ENCODE measurements at places on chromosomes 13 and 19.

DNA sequence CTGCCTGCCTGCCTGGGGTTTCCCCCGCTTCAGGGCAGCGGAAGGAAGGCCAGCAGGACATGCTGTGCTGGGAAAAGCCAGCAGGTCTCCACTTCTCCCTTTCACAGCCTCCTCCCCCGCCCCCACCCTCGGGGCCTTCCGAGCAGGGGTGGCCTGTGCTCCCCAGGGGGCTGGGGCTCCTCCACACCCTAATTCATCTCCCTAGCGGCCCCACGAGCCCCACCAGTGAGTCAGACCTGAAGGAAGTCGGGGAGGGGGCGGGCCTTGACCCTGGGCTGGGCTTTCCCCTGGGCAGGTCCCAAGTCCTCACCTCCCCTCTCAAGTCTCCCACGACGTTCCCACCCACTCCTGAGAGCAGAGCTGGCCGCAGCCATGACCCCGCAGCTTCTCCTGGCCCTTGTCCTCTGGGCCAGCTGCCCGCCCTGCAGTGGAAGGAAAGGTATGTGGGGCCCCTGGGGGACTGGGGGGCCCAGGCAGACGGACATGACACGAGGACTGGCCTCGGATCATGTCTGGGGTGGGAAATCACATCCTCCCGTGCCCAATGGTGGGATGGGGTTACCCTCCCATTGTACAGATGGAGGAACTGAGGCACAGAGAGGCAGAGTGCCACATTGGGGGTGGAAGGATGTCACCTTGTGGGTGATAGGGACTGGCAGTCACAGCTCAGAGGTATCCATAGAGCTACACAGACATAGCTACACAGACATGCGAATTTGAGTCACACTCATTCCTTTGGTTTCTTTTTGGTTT, at the start of gene EBI3:
Gene EBI3 (plus strand): TSS at position 345 of the 753 bp plus-strand sequence. CDS start 28 bp downstream, at position 373.
- DNase-seq, result no peak

GRCh38 chr19:20503476-20503875, 62.1 kb downstream of the ZNF737 start:
- no peak for DNase-seq

DNA sequence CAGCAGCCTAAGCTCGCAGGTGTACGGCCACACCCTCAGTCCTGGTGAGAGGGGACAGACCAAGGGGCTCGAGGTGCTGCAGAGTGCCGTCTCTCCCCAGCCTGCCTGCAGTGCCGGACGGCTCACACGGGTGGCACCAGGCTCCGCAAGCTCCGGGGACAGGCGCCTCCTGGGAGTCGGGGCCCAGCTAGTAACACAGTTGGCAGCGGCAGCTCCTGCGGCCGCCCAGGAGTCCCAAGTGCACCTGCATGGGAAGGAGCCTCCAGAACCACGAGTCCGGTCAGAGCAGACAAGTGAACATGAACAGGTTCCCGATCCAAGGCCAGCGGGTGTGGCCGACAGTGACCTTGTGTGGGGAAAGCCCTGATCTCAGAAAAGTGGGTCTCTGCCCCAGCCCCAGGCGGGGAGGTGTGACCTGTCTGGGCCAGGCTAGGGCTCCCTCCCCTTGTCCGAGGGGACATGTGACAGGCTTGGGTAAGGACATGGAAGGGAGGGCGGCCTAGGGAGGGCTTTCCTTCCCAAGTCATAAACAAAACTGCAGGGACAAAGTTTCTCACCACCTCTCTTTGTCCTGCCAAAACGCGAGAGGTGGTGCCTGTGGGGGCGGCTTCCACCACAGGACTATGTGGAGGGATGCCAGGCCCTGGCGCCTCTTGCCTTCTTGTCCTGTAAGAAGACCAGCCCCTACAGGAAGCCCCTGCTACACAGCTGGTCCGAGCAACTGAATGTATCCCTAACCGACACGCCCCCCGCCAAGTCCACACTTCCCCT, 46.5 kb downstream of the MLLT1 start:
- no peak for DNase-seq

- no peak for DNase-seq
Measured at GRCh38 chr13:112451512-112452379, 75.6 kb downstream of the SPACA7 start.

GRCh38 chr19:2234996-2235380, 1.1 kb downstream of the PLEKHJ1 start:
- no peak for DNase-seq

DNA sequence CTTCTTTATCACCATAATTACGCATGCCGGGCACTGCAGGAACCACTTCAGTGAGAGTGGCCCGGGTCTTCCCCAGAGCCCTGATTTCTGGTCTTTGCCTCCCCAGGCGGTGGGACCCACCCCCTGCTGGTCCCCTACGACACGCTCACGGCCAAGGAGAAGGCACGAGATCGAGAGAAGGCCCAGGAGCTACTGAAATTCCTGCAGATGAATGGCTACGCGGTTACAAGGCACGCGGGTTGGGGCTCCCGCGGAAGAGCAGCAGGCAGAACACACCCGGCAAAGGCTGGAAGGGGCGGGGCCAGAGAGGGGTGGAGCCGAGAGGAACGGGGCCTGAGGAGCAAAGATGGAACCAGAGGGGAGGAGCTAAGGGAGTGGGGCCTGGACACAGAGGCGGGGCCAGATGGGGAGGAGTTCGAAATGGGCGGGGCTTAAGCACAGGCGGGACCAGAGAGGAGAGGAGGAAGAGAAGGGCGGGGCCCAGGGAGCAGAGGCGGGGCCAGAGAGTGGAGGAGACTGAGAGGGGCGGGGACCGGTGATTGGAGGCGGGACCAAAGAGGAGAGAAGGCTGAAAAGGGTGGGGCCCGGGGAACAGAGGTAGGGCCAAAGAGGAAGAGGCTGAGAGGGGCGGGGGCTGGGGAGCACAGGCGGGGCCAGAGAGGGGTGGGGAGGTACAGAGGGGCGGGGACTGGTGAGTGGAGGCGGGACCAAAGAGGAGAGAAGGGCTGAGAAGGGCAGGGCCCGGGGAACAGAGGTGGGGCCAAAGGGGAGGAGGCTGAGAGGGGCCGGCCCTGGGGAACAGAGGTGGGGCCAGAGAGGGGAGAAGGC, 73.4 kb downstream of the RYR1 start:
- peak; percentile 93 for DNase-seq

- no peak for DNase-seq
Measured at GRCh38 chr13:106874323-106874722, 306.4 kb upstream of the ARGLU1 start.

DNA sequence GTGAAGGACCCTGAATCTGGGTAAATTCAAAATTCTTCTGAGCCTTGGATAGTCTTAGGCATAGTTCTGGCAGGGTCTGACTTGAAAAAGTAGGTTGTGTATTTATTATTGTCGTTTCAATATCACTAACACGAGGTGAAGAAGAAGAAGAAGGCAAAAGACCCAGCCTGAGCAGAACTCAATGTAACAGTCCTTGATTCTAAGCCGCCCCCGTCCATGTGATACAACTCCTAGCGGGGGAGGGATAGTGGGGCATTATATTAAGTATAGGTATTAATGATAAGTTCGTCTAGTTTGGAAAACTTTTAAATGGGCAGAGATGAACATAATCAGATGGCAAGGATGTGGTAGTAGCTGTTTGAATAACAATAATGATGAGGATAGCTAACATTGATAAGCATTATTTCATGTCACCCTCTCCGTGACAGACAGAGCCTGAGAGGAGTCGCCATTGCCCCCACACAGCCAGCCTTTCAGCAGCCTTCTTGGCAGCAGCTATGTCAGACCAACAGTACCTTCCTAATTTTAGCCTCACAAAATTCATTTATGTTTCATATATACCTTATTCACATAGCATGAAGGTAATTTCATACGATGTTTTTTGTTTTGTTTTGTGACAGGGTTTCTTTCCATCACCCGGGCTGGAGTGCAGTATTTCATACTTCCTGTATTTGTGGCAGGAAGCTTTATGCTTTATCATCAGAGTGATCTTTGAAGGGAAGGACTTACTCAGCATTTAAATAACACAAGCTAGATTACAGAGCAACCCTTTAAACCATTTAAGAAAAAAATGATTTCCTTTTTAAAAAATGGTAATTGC, 64.4 kb upstream of the NPAS1 start:
- DNase-seq, result peak; percentile 4

DNA sequence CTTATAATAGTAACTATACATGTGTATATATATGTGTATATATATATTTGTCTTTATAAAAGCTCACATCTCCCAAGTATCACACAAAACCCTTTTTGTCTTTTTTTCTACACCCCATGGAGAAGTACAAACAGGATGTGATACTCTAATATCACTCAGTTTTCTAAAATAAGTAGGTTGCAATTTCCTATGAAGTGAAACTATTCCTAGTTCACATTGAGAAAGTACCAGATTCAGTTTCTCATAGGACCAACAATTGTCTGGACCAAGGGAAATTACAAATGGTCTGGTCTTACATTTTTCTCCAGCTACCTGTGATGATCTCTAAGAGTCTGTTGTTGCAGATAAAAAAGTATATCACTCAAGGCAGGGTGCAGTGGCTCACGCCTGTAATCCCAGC, 17.9 kb upstream of the LILRB1 start:
- DNase-seq, result no peak

- no peak for DNase-seq
Measured at GRCh38 chr13:41751734-41752445, 209.0 kb downstream of the VWA8 start.

DNA sequence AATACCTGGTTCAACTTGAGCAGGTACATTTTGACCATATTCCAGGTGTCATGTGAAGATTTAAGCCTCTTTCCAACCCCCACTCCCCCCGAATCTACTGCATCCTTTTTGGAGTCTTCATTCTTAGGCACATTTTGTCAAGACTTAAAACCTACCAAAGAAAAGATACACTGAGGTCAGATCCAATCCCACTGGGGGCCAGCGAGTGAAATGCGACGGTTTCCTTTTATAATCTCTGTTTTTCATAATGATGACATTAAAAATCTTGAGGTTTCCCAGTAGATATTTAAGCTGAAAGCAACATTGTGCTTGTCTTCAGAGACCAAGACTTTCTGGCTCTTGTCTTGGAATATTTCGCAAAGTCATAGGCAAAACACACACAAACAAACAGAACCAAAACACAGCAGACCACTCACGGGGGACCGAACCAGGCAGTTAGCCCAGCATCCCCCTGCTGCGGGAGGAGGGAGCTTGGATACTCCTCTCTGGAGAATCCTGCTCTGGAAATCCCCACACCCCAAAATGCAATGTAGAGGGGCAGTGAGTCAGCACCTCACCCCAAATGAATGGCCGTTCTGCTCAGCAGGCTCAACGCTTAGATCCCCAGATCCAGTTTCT, 506 bp upstream of the GAS6 start:
- no peak for DNase-seq

- DNase-seq, result peak; percentile 42
Measured at GRCh38 chr19:12035220-12036172, at the start of gene ZNF433. TSS of gene ZNF433 (minus strand) at chr19:12035679. CDS start at chr19:12035539, 140 bp downstream.

DNA sequence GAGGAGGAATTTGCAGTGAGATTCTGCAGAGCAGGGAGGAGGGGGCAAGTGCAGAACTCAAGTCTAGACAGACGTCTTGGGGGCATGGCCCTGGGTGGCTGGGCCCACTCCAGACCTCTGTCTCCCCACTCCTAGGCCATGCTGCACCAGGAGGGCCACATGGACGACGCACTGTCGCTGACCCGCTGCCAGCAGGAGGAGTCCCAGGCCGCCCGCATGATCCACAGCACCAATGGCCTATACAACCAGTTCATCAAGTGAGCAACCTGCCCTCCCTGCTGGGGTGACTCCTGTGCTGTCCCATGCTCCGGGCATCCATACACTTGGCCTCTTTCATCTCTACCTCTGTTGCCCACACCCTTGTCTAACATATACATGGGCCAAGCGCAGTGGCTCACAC, 18.1 kb downstream of the RYR1 start:
- DNase-seq, result no peak

DNA sequence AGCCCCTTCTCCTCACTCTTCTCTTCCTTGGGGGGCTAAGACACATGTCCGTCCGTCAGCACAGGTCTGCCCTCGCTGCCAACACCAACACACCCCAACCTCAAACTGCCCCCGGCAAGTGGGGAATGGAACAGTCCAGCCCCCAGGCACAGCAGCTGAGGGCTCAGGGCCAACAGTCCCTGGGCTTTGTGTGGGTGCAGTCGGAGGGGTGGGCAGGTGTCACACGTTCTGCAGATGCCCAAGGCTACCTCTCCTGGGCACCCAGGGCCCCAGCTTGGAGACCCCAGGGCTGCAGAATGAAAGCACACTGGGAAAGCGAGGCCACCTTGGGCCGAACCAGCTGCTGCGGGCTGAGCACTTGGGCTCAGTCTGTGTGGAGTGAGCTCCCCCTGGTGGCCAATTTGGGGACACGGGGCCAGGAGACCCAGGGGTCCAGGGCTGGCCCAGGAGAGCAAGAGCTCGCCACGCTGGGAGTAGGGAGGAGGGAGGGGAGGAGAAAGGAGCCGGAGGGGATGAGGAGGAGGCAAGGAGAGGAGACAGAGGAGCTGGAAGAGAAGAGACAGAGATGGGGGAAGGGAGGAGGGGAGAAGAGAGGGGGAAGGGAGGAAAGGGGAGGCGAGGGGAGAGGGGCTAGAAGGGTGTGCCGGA, 14.0 kb upstream of the ATP8B3 start:
- DNase-seq, result peak; percentile 77

DNA sequence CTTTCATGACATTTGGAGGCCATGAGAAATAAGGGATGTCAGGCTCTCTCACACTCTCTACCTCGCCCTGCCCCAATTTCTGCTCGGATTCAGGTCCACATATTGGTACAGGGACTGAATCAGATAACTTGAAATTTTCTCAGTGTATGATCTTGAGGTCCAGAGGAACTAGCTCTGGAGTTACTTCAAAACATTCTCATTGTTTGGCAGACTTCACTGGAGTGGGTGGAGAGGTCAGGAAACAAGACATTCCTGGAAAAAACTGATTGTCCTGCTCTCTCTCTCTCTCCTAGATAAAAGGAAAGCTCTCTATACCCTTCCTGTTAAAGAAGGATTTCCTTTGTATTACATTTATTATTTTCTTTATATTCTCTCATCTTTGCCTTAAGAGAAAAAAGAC, 428.1 kb upstream of the DACH1 start:
- no peak for DNase-seq

DNA sequence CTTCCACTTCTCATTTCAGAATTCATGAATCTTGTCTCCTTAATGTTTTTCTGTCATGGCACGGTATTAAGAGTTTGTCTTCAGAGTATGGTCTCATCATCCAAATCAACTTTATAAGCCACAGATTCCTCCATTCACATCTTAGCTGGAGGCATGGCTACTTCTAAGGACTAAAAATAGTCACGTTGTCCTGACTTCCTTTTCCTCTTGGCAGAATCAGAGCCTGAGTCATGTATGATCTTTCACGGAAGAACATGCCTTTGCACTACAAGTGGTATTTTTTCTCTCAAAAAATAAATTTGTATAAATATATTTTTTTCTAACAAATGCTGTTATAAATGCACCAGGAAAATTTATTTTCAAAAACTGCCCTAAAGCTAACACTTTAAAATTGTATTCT, 71.4 kb downstream of the ALOX5AP start:
- DNase-seq, result no peak
